ENCODE measurements at places on chromosomes 16 and 17. TPM values are rescaled to one million over a fixed set of nuclear protein-coding genes. Genes with fewer than 3 reads are reported as not detected.

DNA sequence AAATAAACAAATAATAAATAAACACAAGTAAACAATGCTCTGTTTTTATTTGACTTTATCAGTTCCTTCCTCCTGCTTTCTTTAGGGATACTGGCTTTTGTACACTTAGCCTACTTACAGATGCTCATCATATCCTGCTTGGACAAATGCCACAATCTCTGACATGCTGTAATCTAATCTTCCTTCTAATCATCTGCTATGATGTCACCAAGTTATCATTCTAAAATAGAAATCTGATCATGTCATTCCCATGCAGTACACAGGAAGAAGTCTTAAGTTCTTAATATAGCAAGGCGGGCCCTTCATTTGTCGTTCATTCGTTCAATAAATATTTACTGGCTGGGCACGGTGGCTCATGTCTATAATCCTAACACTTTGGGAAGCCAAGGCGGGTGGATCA lies 9.1 kb upstream of the UBB start:
- no peaks in the 10 kb centered on the region for H3K27me3 ChIP-seq
- H3K36me3 ChIP-seq, result no peaks in the 10 kb centered on the region
- no peak for DNase-seq
- no peak overlapping the region for H3K27ac ChIP-seq

DNA sequence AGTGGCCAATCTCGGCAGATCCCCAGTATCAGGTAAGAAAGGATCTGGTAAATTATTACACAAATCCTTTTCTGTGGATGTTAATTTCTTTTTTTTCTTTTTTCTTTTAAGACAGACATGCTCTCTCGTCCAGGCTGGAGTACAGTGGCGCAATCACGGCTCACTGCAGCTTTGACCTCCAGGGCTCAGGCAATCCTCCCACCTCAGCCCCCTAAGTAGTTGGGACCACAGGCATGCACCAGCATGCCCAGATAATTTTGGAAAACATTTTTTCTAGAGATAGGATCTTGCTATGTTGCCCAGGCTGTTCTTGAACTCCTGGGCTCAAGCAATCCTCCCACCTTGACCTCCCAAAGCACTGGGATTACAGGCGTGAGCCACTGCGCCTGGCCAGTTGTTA lies 54.0 kb downstream of the GAS7 start:
- H3K4me3 ChIP-seq, result no peak overlapping the region
- no peak for DNase-seq
- H3K27me3 ChIP-seq, result no peaks in the 10 kb centered on the region
- H3K27ac ChIP-seq, result no peak overlapping the region
- no peaks in the 10 kb centered on the region for H3K4me1 ChIP-seq
- H3K36me3 ChIP-seq, result no peaks in the 10 kb centered on the region

DNA sequence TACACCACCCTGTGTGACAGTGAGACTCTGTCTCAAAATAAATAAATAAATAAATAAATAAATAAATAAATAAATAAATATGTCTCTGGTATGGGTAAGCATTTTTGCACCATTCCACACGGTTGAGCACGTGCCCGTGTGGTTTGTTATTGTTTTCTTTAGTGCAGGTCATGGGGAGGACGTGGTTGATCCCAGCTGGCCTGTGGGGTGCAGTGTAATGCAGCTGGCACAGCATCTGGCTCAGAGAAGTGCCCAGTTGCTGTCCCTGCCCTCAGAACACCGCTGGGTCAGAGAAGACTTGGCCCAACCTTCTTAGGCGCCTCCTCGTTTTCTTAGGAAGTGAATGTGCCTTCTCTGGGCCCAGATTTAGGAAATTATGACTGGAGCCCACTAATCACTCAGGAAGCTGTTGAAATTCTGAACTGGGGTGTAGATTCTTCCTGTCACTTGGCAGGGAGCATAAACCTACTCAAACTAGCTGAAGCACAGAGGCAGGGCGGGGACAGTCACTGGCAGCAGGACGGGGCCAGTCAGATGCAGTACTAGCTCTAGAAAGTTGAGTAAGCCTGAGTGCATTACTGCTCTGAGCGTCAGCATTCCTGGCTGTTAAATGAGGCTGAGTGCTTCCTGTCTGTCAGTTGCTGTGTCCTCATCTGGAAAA lies 85.9 kb downstream of the SNX29 start:
- H3K27me3 ChIP-seq, result no peaks in the 10 kb centered on the region
- no peak overlapping the region for H3K27ac ChIP-seq
- H3K4me1 ChIP-seq, result no peaks in the 10 kb centered on the region
- H3K36me3 ChIP-seq, result no peaks in the 10 kb centered on the region
- DNase-seq, result no peak

DNA sequence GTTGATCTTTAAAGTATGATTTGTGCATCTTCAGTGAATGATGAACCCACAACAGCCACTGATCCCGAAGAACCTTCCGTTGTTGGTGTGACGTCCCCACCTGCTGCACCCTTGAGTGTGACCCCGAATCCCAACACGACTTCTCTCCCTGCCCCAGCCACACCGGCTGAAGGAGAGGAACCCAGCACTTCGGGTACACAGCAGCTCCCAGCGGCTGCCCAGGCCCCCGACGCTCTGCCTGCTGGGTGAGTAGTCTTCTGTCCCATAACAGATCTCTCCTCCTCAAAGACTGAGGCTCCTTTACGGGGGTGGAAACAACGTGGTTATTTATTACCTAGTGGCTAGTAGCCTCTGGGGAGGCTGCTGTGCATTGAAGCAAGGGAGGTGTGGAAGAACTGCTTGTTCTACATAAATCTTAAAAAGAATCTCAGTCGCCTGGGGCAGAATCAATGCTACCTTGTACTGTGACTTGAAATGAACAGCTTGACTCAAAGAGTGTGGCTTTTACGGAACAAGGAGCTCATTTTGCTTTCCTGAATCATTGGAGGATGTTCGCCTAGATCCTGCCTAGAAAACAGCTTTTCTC lies 63.0 kb upstream of the CLEC18A start:
- no peaks in the 10 kb centered on the region for H3K27me3 ChIP-seq
- no peak overlapping the region for H3K27ac ChIP-seq
- H3K4me3 ChIP-seq, result no peak overlapping the region
- no peak for DNase-seq
- H3K4me1 ChIP-seq, result 0 out of 2 replicates have a peak, but pooled peaks cover 2% of the 10 kb centered on the region

DNA sequence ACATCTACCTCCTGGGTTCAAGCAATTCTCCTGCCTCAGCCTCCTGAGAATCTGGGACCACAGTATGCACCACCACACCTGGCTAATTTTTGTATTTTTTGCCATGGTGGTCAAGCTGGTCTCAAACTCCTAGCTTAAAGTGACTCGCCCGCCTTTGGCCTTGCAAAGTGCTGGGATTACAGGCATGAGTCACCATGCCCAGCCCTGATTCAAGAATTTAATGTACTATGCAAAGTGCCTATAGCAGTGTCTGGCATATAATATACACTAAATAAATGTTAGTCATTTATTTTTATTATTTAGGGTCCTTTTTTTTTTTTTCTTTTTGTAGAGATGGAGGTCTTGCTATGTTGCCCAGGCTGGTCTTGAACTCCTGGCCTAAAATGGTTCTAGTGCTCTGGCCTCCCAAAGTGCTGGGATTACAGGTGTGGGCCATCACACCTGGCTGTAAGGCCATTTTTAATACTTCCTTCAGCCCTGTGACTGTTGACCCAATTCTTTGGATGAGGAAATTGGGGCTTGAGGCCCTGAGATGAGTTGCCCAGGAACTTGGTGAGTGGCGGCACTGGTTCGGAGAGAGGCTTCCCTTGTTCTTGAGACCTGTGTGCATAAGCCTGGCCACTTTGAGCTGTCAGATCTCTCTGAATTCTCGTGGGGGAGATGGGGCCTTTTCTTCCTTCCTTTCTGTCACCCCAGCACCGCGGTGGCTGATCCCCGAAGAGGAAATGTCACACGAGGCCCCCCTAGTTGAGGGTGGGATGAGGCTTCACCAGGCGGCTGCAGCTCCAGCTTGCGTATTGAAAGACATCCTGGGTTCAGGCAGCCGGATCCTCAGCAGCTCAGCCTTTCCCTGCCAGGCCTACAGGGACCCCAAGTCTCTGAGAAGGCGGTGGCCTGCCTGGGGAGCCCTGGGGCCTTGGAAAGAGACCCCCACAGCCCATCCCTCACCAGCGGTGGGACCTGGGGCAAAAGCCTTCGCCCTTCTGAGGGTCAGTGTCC lies 38.7 kb downstream of the LAT start:
- no peak overlapping the region for H3K4me3 ChIP-seq
- no peak overlapping the region for H3K27ac ChIP-seq
- no peaks in the 10 kb centered on the region for H3K36me3 ChIP-seq

- no peak for DNase-seq
- no peaks in the 10 kb centered on the region for H3K27me3 ChIP-seq
- H3K36me3 ChIP-seq, result peaks cover 15% of the 10 kb centered on the region
- no peak overlapping the region for H3K4me3 ChIP-seq
Observed at GRCh38 chr17:63431618-63431938, 14.5 kb downstream of the CYB561 start.

GRCh38 chr17:77859035-77859810 lies 99.3 kb upstream of the TNRC6C start:
- no peaks in the 10 kb centered on the region for H3K4me1 ChIP-seq
- no peaks in the 10 kb centered on the region for H3K27me3 ChIP-seq
- H3K27ac ChIP-seq, result no peak overlapping the region
- no peak overlapping the region for H3K4me3 ChIP-seq
- no peaks in the 10 kb centered on the region for H3K36me3 ChIP-seq

- no peak overlapping the region for H3K27ac ChIP-seq
- peaks cover 14% of the 10 kb centered on the region for H3K36me3 ChIP-seq
- H3K4me3 ChIP-seq, result no peak overlapping the region
- peak; percentile 42 for DNase-seq
- no peaks in the 10 kb centered on the region for H3K4me1 ChIP-seq
Observed at GRCh38 chr17:7856011-7856810, 1.1 kb downstream of the NAA38 start.

- no peak overlapping the region for H3K4me3 ChIP-seq
- H3K27ac ChIP-seq, result no peak overlapping the region
- no peaks in the 10 kb centered on the region for H3K36me3 ChIP-seq
- peak; percentile 63 for DNase-seq
Observed at GRCh38 chr16:8655184-8655717, 19.2 kb upstream of the ABAT start.

DNA sequence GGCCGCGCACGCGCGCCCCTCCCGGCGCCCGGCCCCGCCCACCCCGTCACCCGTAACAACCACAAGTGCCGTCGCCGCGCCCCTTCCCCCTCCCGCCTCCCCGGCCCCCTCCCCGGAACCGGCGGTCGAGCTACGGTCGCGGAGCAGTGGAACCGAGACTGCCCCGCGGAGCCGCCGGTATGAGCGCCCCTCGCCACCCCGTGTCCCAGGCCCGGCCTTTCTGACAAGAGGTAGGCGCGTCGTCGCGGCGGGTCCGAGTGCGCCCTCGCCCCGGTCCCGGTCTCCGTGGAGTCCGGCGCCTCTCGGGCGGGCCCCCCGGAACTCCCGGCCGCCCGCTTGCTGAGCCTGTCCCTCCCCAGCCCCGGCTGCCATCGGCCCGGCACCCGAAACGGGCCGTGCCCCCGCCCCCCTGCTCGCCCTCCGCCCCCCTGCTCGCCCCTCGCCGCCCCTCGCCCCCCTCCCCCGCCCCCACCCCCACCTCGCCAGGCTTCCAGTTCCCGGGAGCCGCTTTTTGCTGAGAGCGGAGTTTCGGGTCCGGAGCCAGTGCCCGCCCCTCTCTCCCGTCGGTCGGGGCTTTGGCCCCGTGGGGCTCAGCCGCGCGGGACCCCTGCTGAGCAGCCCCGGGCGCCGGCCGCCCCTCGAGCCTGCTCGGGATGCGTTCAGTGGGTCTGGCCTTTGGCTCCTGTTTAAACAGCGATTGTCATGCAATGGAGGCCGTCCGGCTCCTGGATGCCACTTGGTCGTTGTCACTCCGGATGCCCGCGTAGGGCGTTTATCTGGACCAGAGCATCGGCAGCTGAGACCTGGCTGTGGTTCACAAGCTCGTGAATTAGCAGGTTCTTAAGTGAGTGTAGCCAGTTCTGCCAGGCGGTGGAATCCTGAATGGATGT lies at the start of gene SEC14L1:
TSS of gene SEC14L1 (plus strand) at position 92 of the 890 bp plus-strand sequence. CDS start 2,628 bp downstream, outside the sequence.
- H3K36me3 ChIP-seq, result peaks cover 41% of the 10 kb centered on the region
- H3K4me1 ChIP-seq, result no peaks in the 10 kb centered on the region
- peak; percentile 86 for DNase-seq

GNAO1 gene
- 16.9 TPM for total RNA-seq

HASPIN gene
- 26.7 TPM for total RNA-seq

SPSB3 gene
- 19.9 TPM for total RNA-seq

VAT1L gene
- total RNA-seq, result 33.8 TPM
